ENCODE measurements at places on chromosomes 12 and 14. TPM values are rescaled to one million over a fixed set of nuclear protein-coding genes. Genes with fewer than 3 reads are reported as not detected.

DNA sequence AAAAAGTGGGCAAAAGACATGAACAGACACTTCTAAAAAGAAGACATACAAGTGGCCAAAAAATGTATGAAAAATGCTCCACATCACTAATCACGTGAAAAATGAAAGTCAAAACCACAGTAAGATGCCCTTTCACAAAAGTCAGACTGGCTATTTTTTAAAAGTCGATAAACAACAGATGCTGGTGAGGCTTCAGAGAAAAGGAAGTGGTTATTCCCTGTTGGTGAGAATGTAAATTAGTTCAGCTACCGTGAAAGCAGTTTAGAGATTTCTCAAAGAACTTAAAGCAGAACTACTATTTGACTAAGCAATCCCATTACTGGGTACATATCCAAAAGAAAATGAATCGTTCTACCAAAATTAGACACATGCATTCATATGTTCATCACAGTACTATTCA is 237.0 kb downstream of the KIF21A start:
- DNase-seq = peak; percentile 16

- peak; percentile 16 for DNase-seq
Measured at GRCh38 chr12:29155079-29155478, 6.0 kb downstream of the FAR2 start.

DNA sequence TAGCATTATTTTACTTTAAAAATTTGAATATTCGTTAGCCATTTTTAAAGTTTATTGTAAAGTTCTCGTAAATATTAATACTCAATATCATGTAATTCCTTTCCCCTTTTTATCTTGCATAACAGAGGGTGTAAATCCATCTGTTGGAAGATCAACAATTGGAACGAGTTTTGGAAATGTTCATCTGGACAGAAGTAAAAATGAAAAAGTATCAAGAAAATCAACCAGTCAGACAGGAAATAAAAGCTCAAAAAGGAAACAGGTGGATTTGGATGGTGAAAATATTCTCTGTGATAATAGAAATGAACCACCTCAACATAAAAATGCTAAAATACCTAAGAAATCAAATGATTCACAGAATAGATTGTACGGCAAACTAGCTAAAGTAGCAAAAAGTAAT is 1.8 kb downstream of the PMCH start:
- no peak for DNase-seq

Gene KRT79
- total RNA-seq = not detected

Gene DTD2
- total RNA-seq = 32.6 TPM

DNA sequence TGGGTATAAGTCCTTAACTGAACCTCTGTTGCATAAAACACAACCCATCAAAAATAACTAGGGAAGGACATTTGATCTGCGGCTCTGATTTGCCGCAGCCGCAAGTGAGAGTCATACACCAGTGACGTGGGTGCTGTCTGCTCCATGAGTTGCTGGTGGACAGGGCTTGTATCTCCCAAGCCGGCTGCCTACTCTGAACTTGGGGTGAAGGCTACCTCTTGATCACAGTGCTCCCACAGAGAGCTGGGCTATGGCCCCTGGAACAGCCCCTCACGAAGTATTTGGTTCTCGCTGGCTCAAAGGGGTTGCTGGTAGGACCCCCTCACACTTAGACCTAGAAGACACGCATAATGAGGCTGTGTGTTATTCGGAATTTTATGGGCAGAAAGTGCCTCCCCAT is 118.8 kb downstream of the TMEM132C start:
- no peak for DNase-seq

Gene KANSL2
- 52.5 TPM for total RNA-seq

Gene ANKRD9
- total RNA-seq = 1.9 TPM

Gene C14orf180
- total RNA-seq = not detected

- no peak for DNase-seq
Measured at GRCh38 chr14:75549169-75549568, 26.9 kb downstream of the BATF start.

DNA sequence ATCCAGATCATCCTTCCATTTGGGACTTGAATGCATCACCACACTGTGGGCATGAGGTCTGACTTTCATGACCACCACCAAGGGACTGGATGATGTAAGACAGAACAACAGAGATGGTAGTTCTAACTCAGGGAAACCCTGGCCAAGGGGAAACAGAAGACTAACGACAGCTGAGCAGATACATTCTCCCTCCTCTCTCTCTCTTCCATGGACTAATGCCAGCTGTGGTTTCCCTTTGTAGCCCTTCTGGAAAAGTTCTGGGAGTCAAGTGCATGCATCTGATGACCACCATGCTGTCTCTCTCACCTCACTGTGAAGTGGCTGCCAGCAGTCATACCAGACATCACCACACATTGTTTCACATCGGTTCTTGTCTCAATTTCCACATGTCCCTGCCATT is 3.4 kb downstream of the TAS2R30 start:
- no peak for DNase-seq

GRCh38 chr14:51443195-51444018 is 203.4 kb downstream of the TMX1 start:
- no peak for DNase-seq

DNA sequence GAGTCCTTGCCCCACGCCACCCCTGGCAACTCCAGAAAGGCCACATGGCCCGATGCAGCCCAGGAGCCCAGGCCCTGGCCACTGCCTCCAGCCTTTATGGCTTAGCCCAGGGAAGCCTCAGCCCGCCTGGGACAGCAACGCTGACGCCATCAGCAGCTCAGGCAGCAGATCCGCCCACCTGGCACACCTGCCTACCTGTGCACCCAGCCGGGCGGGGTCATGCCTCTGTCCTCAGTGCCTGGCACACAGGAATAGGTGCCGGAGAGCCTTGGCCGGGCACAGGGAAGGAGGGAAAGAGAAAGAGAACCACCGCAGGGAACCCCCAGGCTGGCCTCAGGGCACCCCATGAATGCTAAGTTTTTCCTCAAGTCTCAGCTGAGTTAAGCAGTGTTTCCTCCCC is 21.1 kb downstream of the BEGAIN start:
- DNase-seq = no peak

- peak; percentile 48 for DNase-seq
Measured at GRCh38 chr14:92040431-92041051, 682 bp upstream of the TRIP11 start.

Gene GDF3
- total RNA-seq = not detected

DNA sequence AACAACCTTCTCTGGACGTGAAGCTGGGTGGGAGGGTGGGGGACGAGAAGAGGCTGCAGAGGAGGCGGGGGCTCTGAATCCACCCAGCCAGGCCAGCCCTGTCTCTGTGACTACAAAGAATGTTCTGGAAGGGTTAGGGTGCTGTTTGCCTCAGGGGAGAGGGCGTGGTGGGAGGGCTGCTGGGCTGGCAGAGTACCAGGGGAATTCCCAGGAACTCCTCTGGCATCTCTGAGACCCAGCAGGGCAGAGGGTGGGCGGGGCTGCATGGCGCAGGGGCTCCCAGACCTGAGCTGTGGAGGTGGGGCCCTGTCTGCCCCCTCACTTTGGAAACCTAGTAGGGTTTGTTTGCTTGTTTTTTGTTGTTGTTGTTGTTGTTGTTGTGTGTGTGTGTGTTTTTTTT is 45.5 kb upstream of the FZD10 start:
- no peak for DNase-seq

DNA sequence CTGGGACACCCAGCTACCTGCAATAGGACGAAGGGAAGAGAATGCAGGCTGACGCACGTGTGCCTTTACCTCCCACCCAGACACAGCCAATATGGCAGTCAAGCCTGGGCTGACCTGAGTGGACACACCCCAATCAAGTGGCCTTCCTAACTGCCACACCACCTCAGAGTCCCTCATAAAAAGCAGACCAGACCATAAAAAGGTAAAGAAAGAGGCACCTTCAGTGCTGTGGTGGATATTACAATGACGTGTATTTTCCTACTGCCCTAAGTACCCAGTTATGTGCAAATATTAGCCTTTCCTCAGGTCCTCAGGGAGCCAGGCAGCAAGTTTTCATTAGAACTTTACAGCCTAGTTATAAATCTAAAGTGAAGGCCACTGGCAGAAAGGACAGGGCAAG is 75.8 kb downstream of the KCNK10 start:
- DNase-seq = no peak

Gene GNPTAB
- 72.0 TPM for total RNA-seq

Gene FLRT2
- not detected for total RNA-seq

DNA sequence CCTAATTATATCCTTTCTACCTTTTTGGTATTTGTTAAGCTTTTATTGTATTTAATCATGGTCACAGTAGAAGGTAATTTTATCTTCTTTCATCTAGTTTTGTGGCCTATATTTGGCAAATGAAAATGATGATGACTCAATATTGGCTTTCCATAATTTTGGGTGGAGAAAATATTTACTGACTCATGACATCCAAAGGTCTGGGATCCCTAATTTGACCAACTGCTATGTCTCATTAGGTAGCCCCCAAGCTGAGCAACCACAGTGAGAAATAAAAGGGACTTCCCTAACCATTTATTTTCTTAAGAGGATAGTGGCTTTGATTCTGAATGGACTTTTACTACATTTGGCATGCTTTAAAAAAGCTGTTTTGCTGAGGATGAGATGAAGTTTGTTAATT is 289.5 kb downstream of the RMST start:
- no peak for DNase-seq

Gene AGAP2
- total RNA-seq = 26.5 TPM

DNA sequence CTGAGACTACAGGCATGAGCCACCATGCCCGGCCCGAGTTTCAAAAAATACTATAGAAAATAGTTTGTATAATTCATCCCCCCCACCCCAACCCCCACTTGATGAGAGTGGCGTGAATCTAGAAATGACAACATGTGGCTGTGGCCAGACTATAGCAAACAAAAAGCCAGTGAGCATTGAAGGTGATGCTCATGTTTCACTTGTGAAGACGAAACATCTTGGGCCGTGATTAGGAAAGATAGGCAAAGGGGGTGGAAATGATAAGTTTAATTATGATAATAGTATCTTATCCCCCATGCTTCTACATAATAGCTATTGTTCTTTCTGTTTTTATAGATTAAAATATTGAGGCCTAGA is 8.5 kb downstream of the BORCS5 start:
- DNase-seq = no peak

Gene AQP6
- not detected for total RNA-seq

Gene ERBB3
- total RNA-seq = 0.83 TPM

DNA sequence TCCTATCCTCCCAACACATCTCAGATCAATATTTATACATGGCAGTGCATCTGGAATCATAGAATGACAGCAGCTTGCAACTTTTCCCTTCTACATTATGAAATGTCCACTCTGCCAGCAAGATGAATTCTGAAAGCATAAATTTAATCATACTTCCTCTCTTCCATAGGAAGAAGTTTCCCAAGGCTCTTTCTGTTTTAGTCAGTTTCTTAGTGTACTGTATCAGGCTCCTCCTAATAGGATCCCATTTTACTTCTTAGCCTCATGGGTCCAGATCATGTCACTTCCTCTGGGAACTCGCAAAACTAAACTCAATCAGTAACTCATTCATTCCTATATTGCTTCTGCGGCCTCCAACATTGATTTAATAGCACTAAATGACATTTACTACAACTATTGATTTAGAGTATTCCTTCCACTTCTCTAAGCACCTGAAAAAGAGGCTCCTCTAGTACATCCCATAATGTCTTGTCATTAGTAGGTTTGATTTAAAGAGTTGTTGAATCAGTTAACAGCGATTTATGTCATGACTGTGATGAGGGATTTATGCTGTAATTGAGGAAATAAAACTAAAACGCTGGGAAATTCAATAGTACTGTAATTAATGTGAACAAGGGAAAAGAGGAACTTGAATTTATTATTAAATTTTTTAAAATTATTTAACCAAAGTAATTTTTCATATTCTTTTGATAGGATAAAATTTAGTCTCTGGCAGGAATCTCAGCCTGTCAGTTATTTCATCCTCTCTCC is 4.0 kb downstream of the CLEC1A start:
- DNase-seq = no peak

DNA sequence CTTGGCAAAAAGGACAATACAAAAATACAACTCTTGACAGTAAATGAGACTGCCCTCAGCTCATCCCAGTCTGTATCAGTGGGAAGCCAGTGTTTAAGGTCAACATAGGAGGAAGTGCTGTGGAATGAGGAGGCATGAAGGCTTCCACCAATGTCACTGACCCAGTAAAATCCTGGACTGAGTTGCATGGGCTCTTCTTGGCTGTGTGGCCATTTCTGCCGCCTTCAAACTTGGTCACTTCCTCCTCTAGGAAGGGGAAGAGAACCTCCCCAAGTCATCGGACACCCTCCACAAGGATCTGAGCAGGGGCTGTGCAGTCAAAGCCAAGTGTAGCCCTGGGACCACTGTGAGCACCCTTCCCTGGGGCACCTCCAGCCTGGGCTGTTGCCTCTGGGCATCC is 11.9 kb downstream of the GPR68 start:
- DNase-seq = no peak

DNA sequence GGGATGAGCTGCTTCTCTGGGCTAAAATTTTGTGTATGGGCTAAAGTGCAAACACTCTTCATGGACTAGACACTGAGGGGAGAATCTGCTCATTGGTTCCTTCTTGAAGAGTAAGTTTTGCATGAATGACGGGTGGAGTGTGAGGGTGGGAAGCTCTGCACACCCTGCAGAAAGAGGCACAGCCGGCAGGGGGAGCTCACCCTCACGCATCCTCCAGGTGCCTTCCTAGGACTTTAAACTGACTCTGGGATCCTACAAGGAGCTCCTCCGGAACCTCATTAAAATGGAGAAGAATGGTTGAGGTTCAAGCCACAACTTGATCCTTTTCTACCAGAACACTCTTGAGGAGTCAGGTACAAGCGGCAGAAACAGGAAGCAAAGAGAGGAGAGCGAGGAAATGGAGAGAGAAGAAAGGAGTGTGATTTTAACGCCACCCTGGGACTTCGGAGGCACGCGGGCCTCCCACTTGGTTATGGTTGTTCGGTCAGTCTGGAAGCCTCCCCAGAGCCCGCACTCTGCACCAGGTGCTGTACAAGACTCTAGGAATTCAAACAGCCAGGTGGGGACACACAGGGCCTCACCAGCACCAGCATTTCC is 87.5 kb downstream of the SETD3 start:
- peak; percentile 56 for DNase-seq

Gene MMP19
- total RNA-seq = not detected

Gene SPRYD4
- 7.5 TPM for total RNA-seq

GRCh38 chr12:40986001-40986400 is 202.1 kb upstream of the PDZRN4 start:
- no peak for DNase-seq

GRCh38 chr12:108840605-108841332 is 16.6 kb downstream of the SSH1 start:
- DNase-seq = no peak

DNA sequence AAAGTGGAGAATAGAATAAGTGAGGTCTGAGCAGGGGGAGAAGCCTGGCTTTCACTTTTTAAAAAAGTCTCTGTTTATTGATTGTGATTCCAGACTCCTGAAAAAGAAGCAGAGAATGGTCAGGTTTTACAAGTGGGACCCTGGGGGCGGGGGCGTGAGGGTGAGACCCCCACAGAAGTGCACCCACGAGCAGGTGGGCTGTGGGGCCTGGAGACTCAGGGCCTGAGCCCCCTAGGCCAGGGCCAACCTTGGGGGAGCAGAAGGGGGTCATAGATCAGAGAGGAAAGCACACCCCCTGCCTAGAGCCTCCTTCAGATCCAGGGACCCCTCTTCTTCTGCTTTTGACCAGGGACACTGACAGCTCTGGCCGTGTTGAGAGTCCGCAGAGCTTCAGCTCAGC is 180.3 kb downstream of the ADGRD1 start:
- no peak for DNase-seq

Gene ASB2
- total RNA-seq = 23.6 TPM

Gene CLBA1
- total RNA-seq = 1.2 TPM

Gene USP44
- total RNA-seq = 4.2 TPM

Gene BRF1
- 27.0 TPM for total RNA-seq
